ENCODE measurements at places on chromosomes 5 and 9. TPM values are rescaled to one million over a fixed set of nuclear protein-coding genes. Genes with fewer than 3 reads are reported as not detected.

- DNase-seq: no peak
Observed at GRCh38 chr9:115938479-115938878, 215.1 kb upstream of the PAPPA start.

GRCh38 chr5:29642601-29643000 lies 1550.9 kb upstream of the CDH6 start:
- no peak for DNase-seq

- DNase-seq: no peak
Observed at GRCh38 chr9:20611691-20612287, 10.5 kb downstream of the MLLT3 start.

TMEM174 gene
- not detected for polyA plus RNA-seq

DNA sequence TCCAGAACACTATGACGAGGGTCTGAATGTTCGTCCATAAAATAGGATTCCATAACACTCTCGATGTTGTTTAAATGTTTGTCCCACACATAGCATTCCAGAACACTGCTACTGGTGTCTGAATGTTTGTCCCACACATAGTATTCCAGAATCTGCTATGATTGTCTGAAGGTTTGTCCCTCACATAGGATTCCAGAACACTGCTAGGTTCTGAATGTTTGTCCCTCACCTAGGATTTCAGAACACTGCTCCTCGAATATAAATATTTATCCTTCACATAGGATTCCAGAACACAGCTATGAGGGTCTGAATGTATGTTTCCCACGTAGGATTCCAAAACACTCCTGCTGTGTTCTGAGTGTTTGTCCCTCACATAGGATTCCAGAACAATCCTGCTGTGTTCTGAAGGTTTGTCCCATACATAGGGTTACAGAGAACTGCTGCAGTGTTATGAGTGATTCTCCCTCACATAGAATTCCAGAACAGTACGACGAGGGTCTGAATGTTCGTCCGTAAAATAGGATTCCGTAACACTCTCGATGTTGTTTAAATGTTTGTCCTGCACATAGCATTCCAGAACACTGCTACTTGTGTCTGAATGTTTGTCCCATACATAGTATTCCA lies 215.3 kb downstream of the FOXD4L6 start:
- no peak for DNase-seq

- no peak for DNase-seq
Observed at GRCh38 chr5:135154197-135154596, 120.2 kb upstream of the PITX1 start.

- DNase-seq: no peak
Observed at GRCh38 chr9:101629636-101630035, 34.9 kb upstream of the PPP3R2 start.

DNA sequence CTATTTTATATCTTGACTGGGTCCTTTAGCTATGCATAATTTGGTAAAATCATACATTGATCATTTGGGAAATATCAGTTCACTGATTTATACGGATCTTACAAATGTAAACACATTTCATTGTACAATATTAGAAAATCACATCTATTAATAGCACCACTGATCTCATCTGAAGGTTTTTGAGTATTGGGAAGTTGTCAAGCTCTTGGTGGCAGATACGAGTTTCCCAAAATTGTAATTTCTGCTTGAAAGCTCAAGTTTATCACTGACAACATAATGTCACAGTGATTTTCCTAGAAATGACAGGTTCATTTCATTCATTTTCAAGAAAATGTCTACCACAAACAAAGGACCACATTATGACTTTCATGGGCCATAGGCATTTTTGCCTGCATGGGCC lies 3.0 kb upstream of the MACROH2A1 start:
- no peak for DNase-seq

All from AG04450 (cell line).